ENCODE measurements at places on chromosomes 3 and 15.

DNA sequence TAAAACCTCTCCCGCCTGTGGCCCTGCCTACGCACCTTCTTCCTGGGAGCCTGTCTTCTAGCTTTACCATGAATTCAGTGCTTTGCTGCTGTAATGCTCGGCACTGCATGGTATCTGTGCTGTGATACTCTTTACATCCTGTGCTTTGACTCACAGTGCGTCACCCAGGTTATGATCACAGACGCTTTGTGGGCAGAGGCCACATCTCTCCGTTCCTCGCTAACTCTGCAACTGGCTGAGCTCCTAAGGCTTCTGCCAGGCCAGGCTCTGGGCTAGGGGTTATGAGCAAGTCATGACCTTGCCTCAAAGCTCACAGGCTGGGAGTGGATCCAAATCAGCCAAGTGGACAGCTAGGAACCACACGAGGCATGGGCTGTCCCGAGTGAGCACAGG lies 23.2 kb downstream of the SPTBN5 start:
- no peak for DNase-seq

- DNase-seq, result no peak
These were observed 247.7 kb downstream of the PDCD6IP start for GRCh38 chr3:34046154-34046553.

- DNase-seq, result no peak
These were observed 946.7 kb downstream of the NAALADL2 start for GRCh38 chr3:175805825-175806224.

DNA sequence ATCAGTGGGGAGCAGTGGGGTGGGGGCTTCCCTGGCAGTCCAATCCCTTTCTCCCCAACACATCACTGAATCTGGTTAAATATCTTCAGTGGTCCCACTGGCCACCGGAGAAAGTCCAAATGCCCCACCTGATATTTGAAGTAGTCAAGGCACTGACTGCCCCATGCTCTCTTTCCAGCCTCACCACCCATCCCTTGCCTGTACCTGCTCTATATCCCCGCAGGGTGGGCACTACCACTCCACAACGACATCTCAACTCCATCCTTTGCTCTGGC lies 101.7 kb downstream of the DAPK2 start:
- no peak for DNase-seq

DNA sequence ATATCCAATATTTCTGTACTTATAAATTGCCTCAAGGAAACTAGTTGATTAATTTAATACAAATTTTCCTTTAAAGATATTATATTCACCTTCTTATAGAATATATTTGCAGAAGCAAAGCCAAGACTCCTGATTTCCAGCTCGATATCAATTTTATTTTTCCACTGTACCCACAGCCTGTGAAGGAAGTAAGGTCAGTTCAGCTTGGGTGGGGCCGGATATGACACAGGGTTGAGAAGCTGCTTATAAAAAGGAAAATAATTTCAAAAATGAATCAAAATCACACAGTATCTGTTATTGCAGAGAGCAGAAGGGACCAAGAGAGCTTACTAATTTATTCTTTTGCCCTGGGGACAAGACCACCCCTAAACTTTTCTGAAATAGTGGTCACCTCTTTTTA lies 491.4 kb downstream of the TUSC7 start:
- DNase-seq, result no peak

- DNase-seq, result no peak
These were observed 9.7 kb upstream of the FBLN2 start for GRCh38 chr3:13539292-13539638.

GRCh38 chr3:98645039-98645438 lies 51.6 kb upstream of the CPOX start:
- DNase-seq, result no peak

DNA sequence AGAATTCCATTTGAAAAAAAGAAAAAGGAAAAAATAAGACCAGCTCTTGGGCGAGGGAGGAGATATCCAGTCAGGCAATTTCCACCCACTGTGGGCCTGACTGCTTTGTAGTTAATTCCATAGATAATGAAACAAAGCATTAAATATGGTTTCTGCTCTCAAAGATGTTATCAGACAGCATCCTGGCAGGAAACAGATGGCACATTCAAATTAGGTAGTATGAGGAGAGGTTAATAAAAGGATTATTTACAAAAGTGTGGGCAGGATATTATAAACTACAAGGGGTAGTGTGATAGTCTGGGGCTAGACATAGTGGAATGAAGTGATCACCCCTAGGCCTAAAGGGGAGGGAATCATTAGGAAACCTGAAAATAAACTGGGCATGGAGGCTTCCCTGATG lies 193.2 kb downstream of the CLSTN2 start:
- DNase-seq, result no peak

GRCh38 chr3:46489381-46489780 lies 8.4 kb upstream of the RTP3 start:
- no peak for DNase-seq

DNA sequence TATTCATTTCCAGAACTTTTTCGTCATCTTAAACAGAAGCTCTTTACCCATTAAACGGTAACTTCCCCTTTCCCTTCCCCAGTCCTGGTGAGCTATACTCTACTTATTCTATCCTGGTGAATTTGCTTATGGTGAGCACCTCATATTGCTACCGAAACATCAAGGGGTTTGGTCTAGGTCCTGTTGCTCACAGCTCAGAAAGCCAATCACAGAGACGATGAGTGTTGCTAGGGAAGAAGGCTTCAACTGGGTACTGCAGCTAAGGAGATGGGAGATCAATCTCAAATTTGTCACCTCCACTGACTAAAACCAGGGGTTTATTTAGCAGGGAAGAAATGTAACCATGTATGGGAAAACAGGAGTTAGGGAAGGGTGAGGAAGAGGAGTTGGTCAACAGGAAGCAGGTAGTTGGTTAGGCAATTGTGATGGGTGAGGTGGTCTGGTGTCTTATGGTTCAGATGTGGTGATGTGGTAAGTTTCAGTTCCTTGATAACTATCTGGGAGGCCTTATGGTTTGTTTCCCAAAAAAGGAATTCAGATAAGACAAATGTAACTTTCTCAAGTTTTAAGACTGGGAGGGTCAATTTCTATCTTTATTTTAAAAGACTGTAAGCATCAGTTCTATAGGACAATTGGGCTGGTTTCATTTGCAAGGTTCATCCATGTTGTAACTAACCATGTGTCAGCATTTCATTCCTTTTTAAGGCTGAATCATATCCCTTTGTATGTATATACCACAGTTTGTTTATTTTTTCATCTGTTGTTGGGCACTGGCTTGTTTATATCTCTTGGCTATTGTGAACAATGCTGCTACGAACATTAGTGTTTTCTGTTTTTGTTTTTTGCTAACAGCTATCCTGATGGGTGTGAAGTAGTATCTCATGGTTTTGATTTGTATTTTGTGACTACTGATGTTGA lies 24.3 kb downstream of the ARHGAP11B start:
- DNase-seq, result no peak
